ENCODE measurements at places on chromosomes 2 and 18.

DNA sequence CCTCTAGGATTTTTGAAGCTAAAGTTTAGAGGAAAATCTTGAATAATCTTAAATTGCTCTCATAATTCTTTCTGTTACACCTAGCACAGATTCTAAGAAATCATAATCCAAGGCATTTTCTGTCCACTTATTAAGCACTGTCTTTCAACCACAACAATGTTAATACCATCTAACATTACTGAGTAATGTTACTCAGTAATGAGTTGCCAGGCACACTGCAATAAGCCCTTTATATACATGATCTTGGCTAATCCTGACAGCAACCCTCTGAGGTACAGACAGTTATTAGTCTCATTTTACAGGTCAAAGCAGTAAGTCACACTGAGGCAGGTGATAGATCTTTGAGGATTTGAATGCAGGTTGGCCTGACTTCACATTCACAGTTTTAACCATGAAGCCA is 291.9 kb downstream of the ALK start:
- DNase-seq = no peak

- DNase-seq = peak; percentile 61
These were observed 807 bp downstream of the PELI1 start for GRCh38 chr2:64143169-64144056.

- DNase-seq = no peak
These were observed 90.1 kb downstream of the CHN1 start for GRCh38 chr2:174914853-174915760.

DNA sequence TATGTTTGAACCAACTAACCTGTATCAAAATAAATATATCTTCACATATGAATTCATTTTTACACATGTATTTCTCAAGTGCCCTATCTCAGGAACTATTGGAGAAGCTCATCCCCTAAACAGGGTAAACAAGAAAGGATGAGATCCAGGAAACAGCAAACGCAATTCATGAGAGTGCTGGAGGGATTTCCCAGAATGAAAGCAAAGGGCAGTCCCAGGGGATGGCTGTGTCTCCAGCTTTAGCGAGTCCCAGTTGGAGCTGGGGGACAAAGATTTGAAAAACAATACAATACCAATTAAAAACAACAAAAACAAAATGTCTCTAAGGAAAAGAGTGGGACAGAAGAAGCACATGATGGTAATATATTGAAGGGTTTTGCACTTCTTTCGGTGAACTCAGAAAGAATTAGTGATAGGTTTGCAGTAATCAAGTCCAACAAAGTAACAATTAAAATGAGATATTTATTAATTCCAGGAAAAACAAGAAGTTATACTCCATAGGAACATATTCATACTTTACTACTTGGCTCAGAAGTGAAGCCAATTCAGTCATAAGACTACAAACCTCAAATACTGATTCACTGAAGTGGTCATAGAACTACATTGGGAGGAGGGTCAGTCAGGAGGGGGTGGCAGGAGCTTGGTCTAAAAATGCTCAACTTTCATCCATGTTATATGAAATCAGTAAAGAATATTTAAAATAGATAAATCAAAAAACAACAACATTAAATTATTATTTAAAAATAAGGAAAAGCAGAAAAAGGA is 73.1 kb upstream of the PDE1A start:
- DNase-seq = no peak

DNA sequence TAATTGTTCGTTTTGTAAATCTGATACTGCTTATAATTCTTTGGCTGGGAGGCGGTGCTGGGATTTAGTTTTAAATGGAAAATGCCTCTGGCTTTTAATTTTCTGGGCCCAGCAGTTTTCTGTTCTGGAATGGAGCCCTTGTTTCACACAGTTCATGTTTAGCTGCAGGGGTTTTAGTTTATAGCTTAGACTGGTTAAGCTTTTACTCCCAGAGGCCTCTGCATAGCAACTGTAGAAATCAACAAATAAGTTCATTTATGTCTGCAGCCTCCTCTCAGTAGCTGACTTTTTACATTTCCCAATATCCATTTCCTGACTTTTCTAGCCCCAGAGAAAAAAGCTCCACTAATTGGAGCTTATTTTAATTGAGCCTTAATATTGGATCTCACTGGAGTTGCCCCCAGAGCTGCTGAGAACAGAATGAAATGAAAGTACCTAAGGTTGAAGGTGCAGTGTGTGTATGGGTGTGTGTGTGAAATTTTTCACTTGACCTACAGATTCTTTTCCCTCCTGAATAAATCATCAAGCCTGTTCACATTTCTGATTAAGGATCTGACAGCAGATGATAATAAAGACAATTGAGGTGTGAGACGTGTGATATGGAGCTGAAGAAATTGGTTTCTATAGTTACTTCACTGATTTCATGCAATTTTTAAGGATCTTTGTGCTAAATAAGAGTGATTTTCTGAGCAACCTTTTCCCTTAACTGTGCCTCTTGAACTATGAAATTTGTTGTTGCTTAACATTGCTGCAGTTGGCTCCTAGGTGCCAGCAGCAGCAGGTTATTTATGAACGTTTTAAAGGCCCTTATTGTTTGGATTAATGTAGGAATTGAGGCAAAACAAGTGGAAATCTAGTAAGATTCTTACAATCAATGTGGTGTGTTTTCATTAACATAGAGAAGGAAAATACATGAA is 109.6 kb downstream of the TAF4B start:
- DNase-seq = no peak

All from NCI-H510A treated with DMSO at 0.1 percent for 48 hours (cell line).